ENCODE measurements at places on chromosomes 2 and 18.

- DNase-seq = no peak
Observed at GRCh38 chr2:3326182-3326537, 51.5 kb downstream of the EIPR1 start.

DNA sequence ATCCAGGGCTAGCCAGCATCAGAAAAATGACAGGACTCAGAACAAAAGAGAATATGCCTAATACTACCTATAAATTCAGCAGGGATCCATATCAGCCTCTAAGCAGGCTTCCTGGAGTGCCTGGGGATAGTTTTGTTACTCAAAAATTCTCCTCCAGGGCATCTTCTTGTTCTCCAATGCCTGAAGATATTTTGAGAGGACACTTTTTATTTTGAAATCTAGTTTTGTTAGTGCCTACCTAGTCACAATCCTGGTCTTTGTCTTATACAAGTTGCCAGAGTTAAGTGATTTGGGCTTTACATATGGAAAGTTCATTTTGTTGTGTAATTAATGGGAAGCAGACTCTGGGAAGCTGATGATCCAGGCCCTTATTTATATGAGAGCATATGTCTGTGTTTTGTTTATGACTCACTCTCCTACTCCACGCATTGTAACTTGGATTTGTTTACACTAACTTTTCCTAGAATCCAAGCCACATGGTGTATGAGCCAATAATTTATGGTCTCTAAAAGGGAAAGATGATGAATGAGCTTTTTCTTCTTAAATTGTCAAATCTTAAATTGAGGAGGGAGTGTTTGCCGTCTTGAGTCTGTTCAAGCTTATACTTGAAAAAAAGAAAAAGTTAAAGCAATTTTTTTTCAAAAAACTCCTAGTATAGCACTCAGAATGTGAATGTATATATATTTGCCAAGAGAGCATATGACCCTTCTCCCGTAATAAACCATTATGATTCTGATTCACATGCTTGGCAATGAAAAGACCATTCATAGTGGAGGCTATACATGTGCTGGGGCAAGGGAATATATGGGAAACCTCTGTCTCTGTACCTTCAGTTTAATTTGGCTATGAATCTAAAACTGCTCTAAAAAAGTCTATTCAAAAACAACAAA lies 370.3 kb downstream of the SETBP1 start:
- no peak for DNase-seq

- DNase-seq = no peak
Observed at GRCh38 chr2:175304541-175304940, 123.0 kb upstream of the ATP5MC3 start.

DNA sequence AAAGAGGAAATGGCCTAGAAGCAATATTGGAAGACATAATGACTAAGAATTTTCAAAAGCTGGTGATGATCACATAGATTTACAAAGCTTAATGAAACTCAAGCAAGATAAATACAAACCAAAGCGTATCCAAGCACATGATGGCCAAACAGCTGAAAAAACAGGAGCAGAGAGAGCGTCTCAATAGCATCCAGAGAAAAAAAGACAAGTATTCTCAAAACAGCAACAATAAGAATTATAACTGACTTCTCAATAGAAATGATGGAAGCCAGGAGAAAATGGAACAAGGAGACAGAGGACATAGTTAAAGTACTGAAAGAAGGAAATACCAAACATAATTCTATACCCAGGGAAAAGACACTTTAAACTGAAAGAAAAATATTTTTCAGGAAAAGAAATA lies 437.2 kb upstream of the TNP1 start:
- DNase-seq = no peak

GRCh38 chr18:3970929-3971328 lies 484.2 kb downstream of the DLGAP1 start:
- DNase-seq = no peak

GRCh38 chr2:223101340-223102039 lies 49.5 kb downstream of the KCNE4 start:
- no peak for DNase-seq

DNA sequence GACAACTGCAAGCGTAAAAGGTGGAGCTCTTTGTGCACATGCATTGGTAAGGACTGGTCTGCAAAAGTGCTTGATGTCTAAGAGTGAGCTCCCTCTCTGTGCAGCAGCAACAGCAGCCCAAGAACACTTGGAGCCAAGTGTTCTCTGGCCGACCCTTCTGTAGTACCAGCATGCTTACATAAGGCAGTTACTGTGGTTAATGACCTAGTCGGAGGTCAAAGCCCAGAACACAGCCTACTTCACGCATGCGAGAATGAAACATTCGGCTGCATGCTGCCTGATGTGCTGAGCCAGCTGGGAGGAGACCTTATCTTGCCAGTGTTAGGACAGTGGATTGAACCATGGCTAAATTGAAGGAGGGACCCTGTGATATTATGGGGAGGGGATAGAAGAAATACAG lies 21.3 kb downstream of the NCAPH start:
- DNase-seq = no peak

DNA sequence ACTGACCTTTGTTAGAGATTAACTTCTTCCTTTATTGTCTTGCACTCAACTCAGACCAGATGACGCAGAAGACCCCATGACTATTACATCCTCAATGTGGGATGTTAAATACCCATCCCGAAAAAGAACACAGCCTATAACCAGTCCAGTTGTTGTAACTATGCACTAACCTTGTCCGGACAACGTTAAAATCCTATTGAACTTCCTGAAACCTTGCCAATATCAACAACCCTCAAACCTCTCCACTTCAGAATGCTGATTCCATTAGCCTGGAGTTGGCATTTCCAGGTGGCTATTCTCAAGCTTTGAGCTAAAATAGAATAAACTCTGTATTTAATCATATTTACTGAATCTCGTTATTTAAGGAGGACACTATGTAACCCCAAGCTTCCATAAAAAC lies 13.6 kb downstream of the NMS start:
- no peak for DNase-seq

DNA sequence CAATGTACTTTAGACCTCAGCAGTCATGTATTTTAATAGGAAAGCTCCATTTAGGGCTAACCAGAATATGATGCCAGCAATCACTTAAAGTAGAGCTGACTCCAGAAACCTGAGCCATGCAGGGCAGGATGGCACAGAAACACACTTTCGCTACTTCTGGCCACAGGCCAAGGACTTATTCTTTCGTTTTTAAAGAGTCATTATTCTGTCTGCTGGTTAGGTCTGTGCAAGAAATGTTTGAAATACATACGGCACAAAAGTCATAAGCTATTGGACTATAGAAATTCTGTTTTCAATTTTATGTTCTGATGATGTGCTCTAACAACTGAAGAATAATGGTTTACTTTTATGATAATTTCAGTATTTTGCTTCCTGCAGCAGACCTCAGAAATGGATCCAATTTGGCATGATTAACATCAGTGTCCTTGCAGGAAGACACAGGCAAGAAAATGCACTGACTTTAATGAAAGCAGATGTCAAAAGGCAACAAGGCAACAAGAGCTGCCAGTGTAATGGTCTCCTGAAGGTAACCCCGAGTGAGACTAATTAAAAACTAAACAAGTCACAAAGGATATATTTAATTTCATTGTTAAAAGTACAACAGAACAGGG lies 114.4 kb upstream of the CHRNA1 start:
- DNase-seq = no peak

GRCh38 chr18:39966275-39966674 lies 1988.8 kb upstream of the PIK3C3 start:
- DNase-seq = no peak

GRCh38 chr2:149015926-149016563 lies 22.5 kb upstream of the LYPD6B start:
- DNase-seq = no peak

GRCh38 chr2:73980566-73980965 lies 4.1 kb upstream of the TET3 start:
- no peak for DNase-seq

- no peak for DNase-seq
Observed at GRCh38 chr2:164954954-164955701, at the start of gene SLC38A11. Gene SLC38A11 (minus strand): TSS chr2:164955525. CDS start chr2:164955247, 278 bp downstream.

GRCh38 chr2:174681099-174682006 lies 82.9 kb downstream of the CHRNA1 start:
- no peak for DNase-seq

GRCh38 chr2:11980809-11981208 lies 234.4 kb downstream of the LPIN1 start:
- no peak for DNase-seq

DNA sequence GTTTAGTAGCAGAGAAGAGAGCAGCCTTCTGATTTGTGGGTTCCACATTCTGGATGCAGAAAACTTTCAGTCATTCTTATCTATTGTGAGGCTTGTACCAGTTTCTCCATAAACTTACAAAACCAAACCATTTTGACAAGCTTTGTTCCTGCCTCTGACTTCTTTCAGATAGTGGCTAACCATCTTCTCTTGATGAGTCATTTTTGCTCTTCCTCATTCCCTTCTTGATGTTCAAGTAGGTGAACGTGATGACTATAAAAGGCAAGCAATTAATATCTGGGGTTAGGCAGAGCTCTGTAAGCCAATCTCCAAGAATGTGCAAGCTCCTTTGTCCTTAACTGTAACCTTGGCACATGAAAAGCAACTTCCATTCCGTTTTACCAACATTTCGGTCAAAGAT lies 2083.1 kb upstream of the PIK3C3 start:
- no peak for DNase-seq

- DNase-seq = no peak
Observed at GRCh38 chr2:163681745-163682144, 54.1 kb downstream of the FIGN start.

Data from NCI-H1417 treated with DMSO at 0.1 percent for 48 hours (cell line).